HTR-8/SVneo (cell line): ENCODE measurements at places on chromosomes 5 and 9.
A peak's percentile ranks its signal among the peaks of the same experiment; 100 is the strongest.

DNA sequence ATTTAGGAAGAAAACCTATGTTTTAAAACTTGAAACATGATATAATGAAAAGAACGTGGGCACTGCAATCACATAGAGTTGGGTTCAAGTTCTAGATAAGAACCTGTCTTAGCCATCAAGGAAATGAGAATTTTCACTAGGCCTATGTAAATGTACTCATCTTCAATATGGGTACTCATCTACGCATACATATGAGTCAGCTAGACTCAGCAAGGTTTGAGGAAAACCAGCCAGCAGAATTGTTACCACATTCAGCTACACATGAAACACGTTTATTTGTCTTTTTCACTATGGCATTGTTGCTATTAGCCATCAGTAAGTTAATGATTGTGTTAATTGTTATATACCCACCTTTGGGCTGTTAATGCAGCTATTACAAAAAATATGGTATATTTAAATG is 146.3 kb downstream of the CHSY3 start:
- no peak for DNase-seq

GRCh38 chr5:168114444-168115017 is 176.9 kb upstream of the WWC1 start:
- peak; percentile 69 for DNase-seq

- DNase-seq: no peak
Measured at GRCh38 chr9:32339424-32339823, 45.0 kb upstream of the ACO1 start.

DNA sequence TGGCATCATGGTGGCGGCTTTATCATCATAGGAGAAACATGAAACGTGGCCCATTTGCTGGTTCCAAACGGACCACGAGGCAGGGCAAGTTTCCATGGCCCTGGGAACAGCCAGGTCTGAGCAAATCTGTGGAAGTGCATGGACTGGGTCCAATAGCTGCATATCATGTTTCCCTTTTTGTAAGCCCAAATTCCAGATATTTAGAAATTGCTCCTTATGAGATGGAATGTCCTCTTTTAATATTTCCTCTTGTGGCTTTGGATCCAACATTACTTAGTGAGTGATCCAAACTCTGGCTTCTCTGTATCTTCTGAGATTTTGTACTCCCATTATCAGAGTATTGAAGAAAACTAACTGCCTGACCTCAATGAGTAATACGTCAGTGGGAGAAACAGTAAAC is 79.8 kb upstream of the FBXL7 start:
- DNase-seq: no peak

- DNase-seq: no peak
Measured at GRCh38 chr9:20197976-20198685, 409.3 kb upstream of the SLC24A2 start.
